Omental fat pad (tissue), 4 donors: ENCODE measurements at places on chromosomes 11 and 22. TPM values are rescaled to one million over a fixed set of nuclear protein-coding genes. Genes with fewer than 3 reads are reported as not detected.

- no peak for DNase-seq
These were observed 10.1 kb downstream of the CSRP3 start for GRCh38 chr11:19191530-19192169.

ST14 gene
- total RNA-seq = 6.0 TPM

DNA sequence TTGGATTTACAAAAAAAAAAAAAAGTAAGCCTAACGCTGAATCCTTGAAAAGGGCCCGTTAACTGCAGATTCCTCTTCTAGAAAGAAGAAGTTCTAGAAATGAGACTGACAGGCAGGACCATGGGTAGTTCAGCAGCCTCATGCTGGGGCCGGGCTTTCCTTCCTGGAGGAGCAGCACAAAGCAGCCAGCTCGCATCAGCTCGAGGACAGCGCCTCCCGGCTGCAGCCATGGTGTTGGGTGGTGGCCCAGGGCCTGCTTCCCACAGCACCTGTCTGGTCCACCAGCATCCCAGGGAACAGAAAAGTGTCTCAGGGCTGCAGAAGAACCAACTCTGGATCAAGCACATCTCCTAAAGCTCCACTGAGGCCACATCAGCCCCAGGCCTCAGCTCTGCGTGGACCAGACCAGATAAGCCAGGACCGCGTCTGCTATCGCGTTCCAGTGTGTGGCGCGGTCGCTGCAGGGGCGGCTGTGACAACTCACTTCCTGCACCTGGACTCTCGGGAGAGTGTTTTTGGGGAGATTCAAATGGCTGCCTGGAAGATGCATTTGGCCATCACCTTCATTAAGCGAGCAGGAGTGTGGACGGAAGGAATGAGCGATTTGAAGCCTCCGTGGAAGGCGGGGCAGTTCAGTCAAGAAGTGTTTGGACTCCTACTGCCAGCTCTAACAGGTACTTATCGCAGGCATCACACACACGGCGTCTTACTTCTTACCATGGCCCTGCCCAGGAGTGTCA lies 53.5 kb downstream of the MYH9 start:
- no peak for DNase-seq

IGF2 gene
- total RNA-seq = 53.9 TPM

MYO7A gene
- total RNA-seq = 13.4 TPM

IL18BP gene
- total RNA-seq = 14.3 TPM

GRCh38 chr22:30435674-30436126 lies 10.1 kb downstream of the MTFP1 start:
- no peak for DNase-seq

DNA sequence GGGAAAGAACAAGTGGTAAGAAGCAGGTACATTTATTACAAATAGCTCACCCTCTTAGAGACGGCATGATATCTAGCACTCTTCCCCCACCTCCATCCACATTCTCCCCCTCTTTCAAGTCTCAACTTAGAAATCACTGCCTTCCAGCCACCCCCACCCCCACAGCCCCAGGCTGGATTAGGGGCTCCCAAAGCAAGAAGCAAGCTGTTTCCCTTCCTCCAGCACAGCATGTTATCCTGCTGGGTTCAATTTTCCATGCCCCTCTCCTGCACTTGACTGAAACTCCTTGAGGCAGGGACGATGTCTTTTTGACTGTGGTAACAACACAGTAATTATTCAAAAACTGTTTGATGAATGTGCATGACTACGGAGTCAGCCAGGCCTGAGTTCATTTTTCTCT lies 350.7 kb downstream of the LARGE1 start:
- DNase-seq = no peak

- DNase-seq = no peak
These were observed 48.5 kb downstream of the WT1 start for GRCh38 chr11:32386770-32387377.

IL18 gene
- total RNA-seq = 70.9 TPM

GRCh38 chr11:79244241-79244772 lies 196.5 kb downstream of the TENM4 start:
- DNase-seq = no peak
